Activated T-helper 2 cell treated with anti-CD3 and anti-CD28 coated beads, Interferon-gamma antibody, Interleukin-2, Interleukin-4, amounts not matched to agents 10 μg/mL and 5 μg/mL and 100 μg/mL, durations not matched to agents 14 hours and 24 hours and 36 hours (primary cell): ENCODE measurements at places on chromosomes 7 and 10. TPM values are rescaled to one million over a fixed set of nuclear protein-coding genes. Genes with fewer than 3 reads are reported as not detected.

DNA sequence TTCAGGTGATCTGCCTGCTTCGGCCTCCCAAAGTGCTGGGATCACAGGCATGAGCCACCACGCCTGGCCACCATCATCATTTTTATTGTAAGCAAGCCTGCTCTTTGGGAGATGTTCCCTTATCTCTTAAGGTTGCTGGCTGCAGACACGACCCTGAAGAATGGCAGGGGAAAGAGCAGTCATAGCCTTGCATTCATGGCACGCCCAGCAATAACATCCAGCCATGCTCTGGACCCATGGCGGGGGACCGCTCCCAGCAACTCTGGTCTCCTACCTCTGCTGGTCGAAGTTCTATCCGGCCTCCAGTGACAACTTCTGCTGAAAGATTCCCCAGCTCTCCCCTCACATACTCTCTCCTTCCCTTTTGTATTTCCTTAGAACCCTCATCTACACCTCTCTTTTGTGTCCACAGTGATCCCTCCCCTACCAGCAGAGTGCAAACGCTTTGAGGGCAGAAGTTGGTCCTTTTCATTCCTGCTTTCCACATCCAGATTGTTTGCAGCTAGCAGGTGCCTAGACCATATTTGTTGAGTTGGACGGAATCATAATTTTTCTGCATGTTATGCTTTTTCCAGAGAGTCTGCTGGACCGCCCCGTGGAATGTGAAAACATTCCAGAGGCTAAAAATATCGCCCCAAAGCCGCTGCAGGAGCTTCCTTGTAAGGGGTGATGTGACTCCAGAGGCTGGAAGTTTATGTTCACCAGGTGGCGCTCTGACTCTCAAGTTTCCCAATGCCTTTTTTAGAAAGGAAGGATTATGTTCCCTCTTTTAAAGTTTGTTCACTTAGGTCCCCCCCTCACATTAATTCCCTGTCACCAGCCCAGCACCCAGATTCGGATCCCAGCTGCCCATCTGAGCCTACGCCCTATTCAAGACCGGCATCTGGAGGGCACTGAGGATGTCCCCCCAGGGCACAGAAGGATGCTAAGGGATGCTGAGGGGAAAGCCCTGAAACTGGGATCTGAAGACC, 4.3 kb upstream of the MARVELD1 start:
- no peak for DNase-seq

- no peak for DNase-seq
These were observed 72.2 kb upstream of the MYL10 start for GRCh38 chr7:101701153-101701794.

- no peak for DNase-seq
These were observed 5.6 kb downstream of the SSC4D start for GRCh38 chr7:76403780-76404494.

DNA sequence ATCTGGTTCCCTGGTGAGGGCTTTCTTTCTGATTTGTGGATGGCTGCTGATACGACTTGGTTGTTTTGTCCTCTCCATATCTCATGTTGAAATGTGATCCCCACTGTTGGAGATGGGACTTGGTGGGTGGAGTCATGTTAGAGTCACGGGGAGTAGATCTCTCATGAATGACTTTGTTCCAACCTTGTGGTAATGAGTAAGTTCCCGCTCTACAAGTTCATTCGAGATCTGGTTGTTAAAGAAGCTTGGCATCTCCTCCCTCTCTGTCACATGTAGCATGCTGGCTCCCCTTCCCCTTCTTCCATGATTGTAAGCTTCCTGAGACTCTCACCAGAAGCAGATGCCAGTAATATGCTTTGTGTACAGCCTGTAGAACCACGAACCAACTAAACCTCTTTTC, 37.1 kb upstream of the NXPH1 start:
- no peak for DNase-seq

- DNase-seq, result no peak
These were observed 6.2 kb upstream of the TSPAN15 start for GRCh38 chr10:69445041-69445440.

- DNase-seq, result no peak
These were observed 789.8 kb downstream of the PHTF2 start for GRCh38 chr7:78588393-78588792.

DNA sequence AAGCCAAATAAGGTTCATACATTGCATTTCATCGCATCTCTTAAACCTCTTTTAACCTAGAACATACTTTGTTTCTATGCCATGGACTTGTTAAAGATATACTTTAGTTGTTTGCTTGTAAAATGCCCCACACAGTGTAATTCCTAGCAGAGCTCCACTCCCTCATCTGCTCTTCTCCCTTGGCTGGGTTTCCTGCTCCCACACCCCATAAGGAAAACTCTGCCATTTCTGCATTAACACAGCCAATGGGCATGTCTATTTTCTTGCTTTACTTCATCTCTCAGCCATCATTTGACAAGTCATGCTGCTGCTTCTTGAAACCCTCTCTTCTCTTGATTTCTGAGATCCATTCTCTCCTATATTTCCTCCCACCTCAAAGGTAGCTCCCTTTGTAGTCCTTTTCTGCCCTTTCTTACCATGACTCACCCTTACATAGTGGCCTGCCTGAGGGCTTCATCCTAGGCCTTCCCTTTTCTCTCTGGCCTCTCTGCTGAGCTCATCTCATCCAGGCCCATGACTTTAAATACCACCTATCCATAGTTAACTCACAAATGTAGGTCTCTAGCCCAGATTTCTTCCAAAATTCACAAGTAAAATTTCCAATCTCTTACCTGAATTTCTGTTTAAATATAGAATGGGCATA, 471.4 kb downstream of the ADRA2A start:
- no peak for DNase-seq

GRCh38 chr10:96130326-96130995, 364 bp downstream of the ZNF518A start:
- peak; percentile 82 for DNase-seq

GRCh38 chr10:113320987-113321386, 231.9 kb upstream of the HABP2 start:
- no peak for DNase-seq

DNA sequence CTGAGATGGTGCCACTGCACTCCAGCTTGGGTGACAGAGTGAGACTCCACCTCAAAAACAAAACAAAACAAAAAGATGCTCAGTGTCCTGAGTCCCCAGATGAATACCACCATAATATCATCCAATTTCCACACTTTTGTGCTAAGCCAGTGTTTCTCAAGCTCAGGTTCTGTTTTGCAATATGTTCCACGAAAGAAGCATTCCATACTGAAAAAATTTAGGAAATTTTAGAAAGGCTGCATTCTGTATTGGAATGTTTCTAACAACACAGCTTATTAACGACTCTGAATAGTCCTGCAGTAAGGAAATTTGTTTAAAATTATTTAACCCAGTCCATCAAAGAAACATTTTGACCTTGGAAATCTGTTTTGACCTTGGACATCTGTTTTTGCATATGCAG, 142.4 kb downstream of the EPC1 start:
- no peak for DNase-seq

GRCh38 chr10:29649561-29650551, 15.1 kb upstream of the SVIL start:
- DNase-seq, result no peak

DNA sequence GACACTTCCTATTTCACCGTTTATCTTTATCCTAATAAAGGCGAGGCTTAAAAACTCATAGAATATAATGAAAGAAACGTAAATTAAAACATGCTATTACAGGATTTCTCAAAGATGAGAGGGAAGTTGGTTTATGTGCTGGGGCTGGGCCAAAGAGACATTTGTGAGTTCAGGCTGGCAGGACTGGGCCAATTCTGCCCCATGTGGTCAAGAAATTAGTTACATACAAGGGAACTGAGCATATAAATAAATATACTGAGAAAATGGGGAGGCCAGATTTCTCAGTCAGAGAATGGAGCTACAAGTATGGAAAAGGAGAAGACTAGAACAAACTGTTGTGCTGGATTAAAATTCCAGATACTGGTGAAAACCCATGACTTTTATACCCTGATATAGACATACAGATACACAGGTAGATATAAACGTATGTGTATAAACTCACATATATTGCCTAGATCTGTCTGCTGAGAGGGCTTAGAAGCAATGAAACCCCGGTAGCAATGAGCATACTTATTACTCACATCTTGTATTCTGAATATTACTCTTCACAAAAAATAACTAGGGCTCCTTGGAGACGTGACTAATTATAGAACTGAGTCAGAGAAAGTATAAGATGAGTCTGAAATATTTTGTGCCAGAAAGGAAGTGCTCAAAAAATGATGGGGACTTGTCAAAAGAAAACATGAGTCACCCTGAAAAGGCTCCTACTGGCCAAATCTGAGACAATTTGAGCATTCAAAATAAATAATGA, 155.7 kb upstream of the FGFR2 start:
- no peak for DNase-seq

- no peak for DNase-seq
These were observed 19.4 kb downstream of the ACSL5 start for GRCh38 chr10:112393341-112393740.

DNA sequence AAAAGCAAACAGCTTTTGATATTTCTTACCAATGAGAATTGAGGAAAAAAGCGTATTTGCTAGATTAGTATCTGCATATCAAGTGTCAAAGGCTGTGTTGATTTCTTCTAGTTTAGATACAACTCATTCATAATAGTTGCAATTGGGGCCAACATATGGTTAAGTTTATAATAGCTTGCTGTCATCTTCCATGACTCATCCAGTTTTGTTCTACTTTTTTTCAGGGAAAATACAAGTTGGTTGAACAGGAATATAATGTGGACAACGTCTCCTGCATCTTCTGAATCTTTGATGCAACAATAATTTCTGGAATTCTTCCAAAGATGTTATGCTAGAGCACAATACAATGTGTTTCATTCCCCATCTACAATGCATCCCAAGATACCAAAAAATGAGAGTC, 182.0 kb downstream of the THSD7A start:
- no peak for DNase-seq

DNA sequence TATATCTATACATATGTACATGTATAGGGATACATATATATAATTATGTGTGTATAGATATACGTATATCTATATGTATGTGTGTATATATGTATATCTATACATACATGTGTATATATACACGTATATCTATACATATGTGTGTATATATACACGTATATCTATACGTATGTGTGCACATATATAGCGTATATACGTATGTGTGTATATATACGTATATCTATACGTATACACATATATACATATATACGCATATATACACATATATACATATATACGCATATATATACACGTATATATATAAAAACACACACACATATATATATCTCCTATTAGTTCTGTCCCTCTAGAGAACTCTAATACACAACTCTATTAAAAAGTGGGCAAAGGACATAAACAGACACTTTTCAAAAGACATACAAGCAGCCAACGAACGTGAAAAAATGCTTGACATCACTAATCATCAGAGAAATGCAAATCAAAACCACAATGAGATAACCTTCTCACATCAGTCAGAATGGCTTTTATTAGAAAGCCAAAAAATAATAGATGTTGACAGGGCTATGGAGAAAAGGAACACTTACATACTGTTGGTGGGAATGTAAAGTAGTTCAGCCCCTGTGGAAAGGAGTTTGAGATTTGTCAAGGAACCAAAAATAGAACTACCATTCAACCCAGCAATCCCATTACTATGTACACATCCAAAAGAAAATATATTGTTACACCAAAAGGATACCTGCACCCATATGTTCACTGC, 22.0 kb upstream of the TMEM120A start:
- no peak for DNase-seq

GRCh38 chr7:132777956-132778355, 201.7 kb upstream of the PLXNA4 start:
- no peak for DNase-seq

DNA sequence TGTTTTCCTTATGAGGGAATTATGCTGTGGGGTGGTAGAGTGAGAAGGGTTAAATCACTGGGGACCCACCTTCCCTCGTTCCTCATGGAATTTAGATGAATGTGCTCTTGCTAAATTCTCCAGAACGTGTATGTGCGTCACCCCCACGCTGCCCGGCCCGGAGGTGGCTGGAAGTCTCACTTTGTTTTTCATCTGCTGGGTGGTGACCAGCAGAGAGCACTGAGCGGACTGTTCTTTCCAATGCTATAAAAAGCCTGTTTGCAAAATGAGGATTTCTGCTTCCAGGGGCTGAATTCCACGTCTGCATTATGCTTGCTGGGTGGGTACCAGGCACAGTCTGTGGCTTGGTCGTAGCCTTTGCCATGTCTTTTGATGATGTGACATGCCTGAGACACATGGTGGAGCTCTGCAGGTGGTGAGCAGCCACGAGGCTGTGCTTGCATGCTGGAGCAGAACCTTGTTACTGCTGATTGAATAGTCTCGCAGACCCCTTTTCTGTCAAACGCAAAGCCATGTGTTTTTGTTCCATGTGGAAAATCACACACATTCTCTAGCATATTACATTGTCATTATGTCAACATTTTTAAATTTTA, 31.9 kb upstream of the INSYN2A start:
- no peak for DNase-seq

- no peak for DNase-seq
These were observed 150.2 kb downstream of the RAB11FIP2 start for GRCh38 chr10:117896517-117896916.

DNA sequence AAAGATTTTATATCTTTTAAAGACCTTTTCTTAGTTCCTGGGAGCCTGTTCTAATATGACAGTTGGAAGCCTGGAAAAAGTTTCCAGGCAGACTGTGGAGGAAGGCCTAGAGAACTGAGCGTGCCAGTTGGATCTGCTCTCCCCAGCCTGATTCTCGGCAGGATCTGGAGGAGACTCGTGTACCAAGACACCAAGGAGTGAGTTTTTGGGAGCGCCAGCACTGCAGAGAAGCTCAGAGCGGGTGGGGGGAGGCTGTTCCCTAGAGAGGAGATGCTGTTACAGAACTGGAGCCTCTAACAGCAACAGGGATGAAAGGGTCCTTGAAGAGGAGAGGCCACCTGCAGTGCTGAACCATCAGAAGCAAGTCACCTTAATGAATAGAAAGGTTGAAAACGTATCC, 52.9 kb downstream of the LYZL2 start:
- no peak for DNase-seq

GRCh38 chr10:124342136-124342820, 76.4 kb downstream of the OAT start:
- DNase-seq, result no peak

DNA sequence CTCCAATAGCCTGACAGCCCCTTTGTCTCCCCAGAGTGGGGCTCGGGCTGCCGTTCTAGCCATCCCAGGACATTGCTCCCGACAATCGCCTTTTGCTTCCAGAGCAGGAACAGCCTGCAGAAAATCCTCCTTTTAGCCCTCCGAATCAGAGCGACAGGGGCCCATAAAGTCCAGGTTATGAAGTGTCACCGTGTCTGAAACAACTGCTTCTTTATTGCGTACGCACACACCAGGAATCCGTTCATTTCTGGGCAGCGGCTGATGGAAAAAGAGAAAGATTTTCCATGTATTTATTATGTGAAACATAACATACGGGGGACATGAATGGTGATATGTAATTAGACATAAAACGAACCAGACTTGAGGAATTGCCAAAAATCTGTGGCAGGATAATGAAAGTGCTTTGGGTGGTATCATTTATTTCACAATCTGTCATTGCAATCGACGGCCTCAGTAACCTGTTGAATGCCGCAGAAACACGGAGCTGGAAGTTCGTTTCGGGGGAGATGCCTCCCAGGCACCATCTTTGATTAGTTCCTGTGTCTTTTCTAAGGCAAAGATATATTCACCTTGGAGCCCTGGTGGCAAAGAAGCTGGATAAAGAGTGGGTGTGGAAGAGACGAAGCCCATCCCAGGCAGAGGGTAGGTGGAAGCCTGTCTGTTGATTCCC, 48.1 kb downstream of the FAM241B start:
- no peak for DNase-seq

- peak; percentile 75 for DNase-seq
These were observed 37.9 kb downstream of the VOPP1 start for GRCh38 chr7:55534262-55534915.

Gene NEBL
- total RNA-seq, result 0.30 and 0.43 TPM in 2 replicates

Gene CYP3A4
- total RNA-seq, result not detected in 2 replicates

Gene GALNT17
- total RNA-seq, result not detected in 2 replicates

Gene GIMAP2
- 29.3 and 30.5 TPM in 2 replicates for total RNA-seq

Gene UNCX
- not detected in 2 replicates for total RNA-seq

Gene IFIT1B
- not detected in 2 replicates for total RNA-seq
